Sigmoid colon (tissue), 7 donors: ENCODE measurements at places on chromosomes 12 and 14. TPM values are rescaled to one million over a fixed set of nuclear protein-coding genes. Genes with fewer than 3 reads are reported as not detected.
A peak's percentile ranks its signal among the peaks of the same experiment; 100 is the strongest.

KRT80 gene
- not detected for total RNA-seq

POLE2 gene
- 3.8 TPM for total RNA-seq

GRCh38 chr12:53659011-53659551 lies 16.8 kb downstream of the ATP5MC2 start:
- H3K36me3 ChIP-seq: peaks cover 14% of the 10 kb centered on the region
- H3K27me3 ChIP-seq: no peaks in the 10 kb centered on the region
- no peak overlapping the region for H3K4me3 ChIP-seq
- H3K27ac ChIP-seq: peak overlapping the region; percentile 81

SALL2 gene
- total RNA-seq: 12.8 TPM

- no peak overlapping the region for H3K27ac ChIP-seq
- no peaks in the 10 kb centered on the region for H3K27me3 ChIP-seq
- no peak overlapping the region for H3K4me3 ChIP-seq
- no peaks in the 10 kb centered on the region for H3K36me3 ChIP-seq
- no peak for DNase-seq
These were observed 161.2 kb upstream of the SLC38A2 start for GRCh38 chr12:46533723-46534122.

- H3K4me3 ChIP-seq: peak overlapping the region; percentile 31
- H3K27me3 ChIP-seq: no peaks in the 10 kb centered on the region
- no peaks in the 10 kb centered on the region for H3K4me1 ChIP-seq
These were observed 11.7 kb upstream of the INF2 start for GRCh38 chr14:104677512-104678332.

KCNMB4 gene
- 6.4 TPM for total RNA-seq

- peaks cover 4% of the 10 kb centered on the region for H3K36me3 ChIP-seq
- H3K27ac ChIP-seq: peak overlapping the region; percentile 30
- no peaks in the 10 kb centered on the region for H3K4me1 ChIP-seq
- DNase-seq: no peak
These were observed 7.5 kb upstream of the MANSC4 start for GRCh38 chr12:27787559-27787958.

DNA sequence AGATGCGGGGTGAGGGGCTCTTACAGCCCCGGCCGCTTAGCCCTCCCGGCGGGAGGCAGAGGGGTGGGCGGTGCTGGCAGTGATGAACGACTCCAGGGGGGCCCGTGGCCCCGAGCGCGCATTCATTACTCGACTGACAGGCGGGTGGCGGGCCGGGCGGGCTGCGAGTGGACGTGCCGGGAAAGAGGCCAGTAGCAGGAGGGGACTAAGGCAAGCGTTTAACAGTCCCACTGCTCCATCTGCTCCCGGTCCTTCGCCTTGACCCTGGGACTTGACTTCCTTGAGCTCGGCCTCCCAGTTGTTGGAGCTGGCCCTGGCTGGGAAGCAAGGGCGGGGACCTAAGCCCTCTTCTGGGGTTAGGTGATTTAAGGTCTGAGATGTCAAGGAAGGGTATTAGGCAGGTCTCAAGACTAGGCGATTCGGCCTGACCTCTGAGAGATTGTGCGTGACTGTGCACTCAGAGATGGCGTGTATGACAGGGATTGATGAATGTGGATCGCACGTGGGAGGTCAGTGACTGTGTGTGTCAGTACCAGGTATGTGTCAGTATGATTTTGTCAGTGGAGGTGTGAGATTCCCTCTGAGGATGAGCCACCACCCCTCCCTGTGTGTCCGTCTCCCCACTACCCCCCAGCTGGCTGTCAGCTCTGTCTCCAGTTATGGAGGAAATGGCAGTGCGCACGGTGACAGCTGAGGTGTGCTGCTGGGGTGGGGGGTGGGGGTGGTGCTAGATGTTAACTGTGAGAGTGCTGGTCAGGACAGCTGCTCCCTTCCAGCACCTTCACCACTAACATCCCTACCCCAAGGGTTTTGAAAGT lies 3.6 kb upstream of the DNAJC22 start:
- H3K27me3 ChIP-seq: peaks cover 69% of the 10 kb centered on the region
- peak; percentile 65 for DNase-seq
- peak overlapping the region; percentile 50 for H3K4me3 ChIP-seq

DNA sequence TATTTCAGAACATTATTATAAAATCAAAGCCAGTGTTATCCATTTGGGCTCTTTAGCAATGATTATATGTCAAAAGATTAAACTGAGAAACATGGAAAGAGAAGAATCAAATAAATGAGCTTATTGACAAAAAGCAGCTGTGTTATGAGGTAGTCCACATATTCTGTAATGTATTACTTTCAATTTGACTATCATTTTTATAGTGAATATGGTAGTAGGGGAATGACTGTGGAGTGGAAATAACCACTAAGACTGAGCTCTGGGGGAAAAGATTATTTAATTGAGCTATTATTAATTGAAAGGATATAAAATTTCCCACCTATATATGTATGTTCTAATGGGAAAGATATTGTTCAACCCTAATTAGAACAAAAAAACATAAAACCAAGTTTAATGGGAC lies 381.3 kb downstream of the TMTC2 start:
- H3K27ac ChIP-seq: no peak overlapping the region
- no peaks in the 10 kb centered on the region for H3K27me3 ChIP-seq
- H3K4me1 ChIP-seq: peaks cover 8% of the 10 kb centered on the region
- no peak for DNase-seq

LRFN5 gene
- 13.7 TPM for total RNA-seq

- no peak for DNase-seq
- no peak overlapping the region for H3K4me3 ChIP-seq
- H3K27ac ChIP-seq: no peak overlapping the region
- H3K4me1 ChIP-seq: no peaks in the 10 kb centered on the region
These were observed 8.0 kb downstream of the PLEKHG6 start for GRCh38 chr12:6318440-6318879.

- H3K27me3 ChIP-seq: no peaks in the 10 kb centered on the region
- H3K27ac ChIP-seq: no peak overlapping the region
- no peaks in the 10 kb centered on the region for H3K4me1 ChIP-seq
- no peak overlapping the region for H3K4me3 ChIP-seq
These were observed 139.7 kb downstream of the SLCO1B3 start for GRCh38 chr12:20950248-20950647.

- H3K4me3 ChIP-seq: no peak overlapping the region
- no peak for DNase-seq
- no peaks in the 10 kb centered on the region for H3K27me3 ChIP-seq
- no peak overlapping the region for H3K27ac ChIP-seq
- no peaks in the 10 kb centered on the region for H3K36me3 ChIP-seq
- no peaks in the 10 kb centered on the region for H3K4me1 ChIP-seq
These were observed 18.0 kb upstream of the RNASE10 start for GRCh38 chr14:20487396-20487725.

KRT74 gene
- not detected for total RNA-seq

RIMBP2 gene
- total RNA-seq: 1.4 TPM

GRCh38 chr14:33070475-33070874 lies 131.8 kb downstream of the NPAS3 start:
- no peak for DNase-seq
- no peak overlapping the region for H3K4me3 ChIP-seq
- H3K36me3 ChIP-seq: no peaks in the 10 kb centered on the region
- no peaks in the 10 kb centered on the region for H3K4me1 ChIP-seq
- H3K27me3 ChIP-seq: no peaks in the 10 kb centered on the region
- H3K27ac ChIP-seq: no peak overlapping the region

DNA sequence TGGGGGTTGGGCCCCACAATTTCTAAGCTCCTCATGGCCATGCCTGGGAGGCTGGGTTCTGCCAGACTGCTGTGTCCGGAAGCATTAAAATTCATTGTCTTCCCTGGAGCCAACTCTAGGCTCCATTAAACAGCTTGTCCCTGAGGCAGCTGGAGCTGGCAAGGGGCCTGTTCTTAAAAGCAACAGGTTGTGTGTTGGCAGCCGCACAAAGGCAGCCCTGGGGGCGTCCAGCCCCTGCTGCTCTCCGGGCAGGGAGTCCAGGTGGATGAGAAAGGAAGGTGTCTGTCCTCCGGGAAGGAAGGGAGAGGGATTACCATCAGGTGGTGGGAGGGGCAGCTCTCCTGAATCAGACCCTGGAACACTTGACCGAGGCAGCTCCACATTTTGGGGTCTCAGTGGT lies 98.9 kb downstream of the CHST11 start:
- H3K4me3 ChIP-seq: no peak overlapping the region
- H3K4me1 ChIP-seq: no peaks in the 10 kb centered on the region
- no peaks in the 10 kb centered on the region for H3K36me3 ChIP-seq
- peak; percentile 68 for DNase-seq

DNA sequence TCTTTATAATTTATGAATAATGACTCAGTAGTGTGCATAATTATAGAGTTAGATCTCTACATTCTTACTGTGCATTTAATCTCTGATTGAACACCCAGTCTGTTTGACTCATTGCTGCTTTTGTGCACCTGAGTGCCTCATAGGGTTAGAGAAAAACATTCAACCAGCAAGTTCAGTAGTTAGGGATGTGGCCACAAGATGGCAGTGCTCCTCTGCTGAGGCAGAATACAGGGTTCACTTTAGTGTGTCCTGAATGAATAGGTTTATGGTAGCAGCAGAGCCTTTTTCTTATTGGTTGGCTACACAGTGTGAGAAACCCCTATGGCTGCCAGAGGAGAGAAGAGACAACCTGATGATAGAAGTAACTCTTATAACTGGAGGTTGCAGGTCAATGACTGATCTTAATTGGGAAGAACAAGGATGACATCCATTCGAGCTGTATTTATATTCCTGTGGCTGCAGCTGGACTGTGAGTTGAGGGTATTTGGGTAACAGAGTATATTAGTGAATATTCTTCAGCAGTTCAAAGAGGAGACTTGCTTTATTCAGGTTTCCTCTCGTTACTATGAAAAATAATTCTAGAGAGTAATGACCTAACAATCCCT lies 194.9 kb upstream of the OR4E1 start:
- no peaks in the 10 kb centered on the region for H3K4me1 ChIP-seq
- no peaks in the 10 kb centered on the region for H3K36me3 ChIP-seq
- H3K27ac ChIP-seq: no peak overlapping the region

DNA sequence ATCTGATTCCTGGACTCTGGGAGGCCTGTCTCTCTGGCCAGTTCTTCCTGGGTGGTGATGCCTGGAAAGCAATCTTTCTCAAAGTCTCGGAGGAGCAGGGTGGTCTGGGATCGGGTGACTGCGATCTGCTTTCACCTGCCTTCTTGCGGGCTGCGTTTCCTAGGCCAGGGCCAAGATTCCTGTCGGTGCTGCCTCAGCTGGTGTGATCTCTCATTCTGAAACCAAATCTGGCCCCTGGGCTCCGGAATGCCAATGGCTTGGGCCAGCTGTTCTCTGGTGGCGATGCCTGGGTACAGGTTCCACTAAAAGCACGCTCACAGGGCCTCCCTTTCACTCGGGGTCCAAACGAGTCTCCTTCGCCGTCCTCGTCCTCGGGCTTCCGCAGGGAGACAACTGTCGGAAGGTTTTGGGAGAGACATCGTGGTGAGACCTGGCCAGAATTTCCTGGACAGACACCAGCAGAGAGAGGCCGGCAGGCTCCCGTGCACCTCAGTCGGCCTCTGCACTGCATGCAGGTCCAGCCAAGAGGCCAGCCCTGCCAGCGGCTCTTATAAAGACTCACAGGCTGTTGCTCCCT lies 187.1 kb downstream of the ALG10 start:
- H3K27me3 ChIP-seq: no peaks in the 10 kb centered on the region
- H3K4me1 ChIP-seq: no peaks in the 10 kb centered on the region
- no peaks in the 10 kb centered on the region for H3K36me3 ChIP-seq
- H3K27ac ChIP-seq: no peak overlapping the region

DNA sequence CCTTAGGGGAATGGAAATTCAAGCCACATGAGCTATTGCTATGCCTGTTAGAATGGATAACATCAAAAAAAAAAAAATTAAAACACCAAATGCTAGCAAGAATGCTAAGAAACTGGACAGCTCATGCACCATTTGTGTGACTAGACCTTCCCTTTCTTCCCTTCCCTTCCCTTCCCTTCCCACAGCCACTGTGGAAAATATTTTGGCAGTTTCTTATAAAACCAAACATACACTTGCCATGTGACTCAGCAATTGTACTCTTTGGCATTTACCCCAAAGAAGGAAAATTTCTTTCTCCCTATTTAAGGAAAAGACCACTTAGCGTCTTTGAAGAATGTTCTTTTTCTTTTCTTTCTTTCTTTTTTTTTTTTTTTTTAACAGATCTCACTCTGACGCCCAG lies 49.1 kb upstream of the FKBP4 start:
- no peak overlapping the region for H3K4me3 ChIP-seq
- H3K27me3 ChIP-seq: no peaks in the 10 kb centered on the region
- no peak overlapping the region for H3K27ac ChIP-seq
- no peaks in the 10 kb centered on the region for H3K4me1 ChIP-seq

DNA sequence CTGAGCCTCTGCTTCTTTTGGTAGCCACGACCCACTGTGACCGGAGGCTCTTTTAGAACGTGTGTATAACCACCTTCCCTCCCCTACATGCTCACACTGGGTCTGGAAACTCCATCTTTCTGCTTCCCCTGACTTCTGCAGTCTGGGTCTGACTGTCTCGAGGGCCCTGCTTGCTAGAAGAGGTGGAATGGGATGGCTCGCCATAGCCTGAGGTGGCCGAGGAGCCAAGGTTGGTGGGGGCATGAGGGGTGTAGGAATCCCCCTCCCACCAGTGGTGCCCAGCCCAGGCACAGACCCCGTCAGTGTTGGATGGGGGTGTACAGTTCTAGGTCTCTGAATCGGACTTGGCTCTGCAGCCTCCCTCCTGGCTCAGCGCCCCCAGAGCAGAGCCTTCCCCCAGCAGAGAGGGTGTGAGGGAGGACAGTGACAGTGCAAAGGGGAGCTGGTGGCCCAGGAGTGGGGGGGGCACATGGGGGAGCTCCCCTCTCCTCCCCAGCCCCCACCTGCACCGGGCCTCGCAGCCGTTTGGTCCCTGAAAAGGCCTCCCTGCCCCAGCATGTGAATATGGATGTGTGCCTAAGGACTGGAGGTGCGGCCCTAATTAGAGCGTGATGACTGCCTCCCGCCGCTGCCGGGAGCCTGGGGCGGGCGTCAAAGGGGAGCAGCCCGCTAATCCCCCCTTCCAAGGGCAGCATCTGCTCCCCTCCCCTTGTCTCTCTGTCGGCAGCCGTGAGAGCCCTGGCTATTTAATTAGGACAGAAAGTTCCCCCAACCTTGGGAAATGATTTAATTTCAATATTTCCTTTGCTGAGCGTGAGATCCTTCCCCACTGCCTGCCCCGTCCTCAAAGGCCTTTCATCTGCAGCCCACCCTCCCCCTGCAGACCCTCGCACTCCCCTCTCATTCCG lies 196.2 kb upstream of the C14orf180 start:
- H3K27me3 ChIP-seq: peaks cover 37% of the 10 kb centered on the region
- peak; percentile 42 for DNase-seq
- no peak overlapping the region for H3K4me3 ChIP-seq

GRCh38 chr14:92513966-92514843 lies 624 bp downstream of the RIN3 start:
- H3K27me3 ChIP-seq: no peaks in the 10 kb centered on the region
- no peaks in the 10 kb centered on the region for H3K36me3 ChIP-seq
- H3K27ac ChIP-seq: peak overlapping the region; percentile 96
- DNase-seq: peak; percentile 74
- peaks cover 36% of the 10 kb centered on the region for H3K4me1 ChIP-seq

OTUB2 gene
- total RNA-seq: 0.55 TPM
